CD4-positive, alpha-beta T cell (primary cell): ENCODE measurements at places on chromosomes 7 and 10.

- DNase-seq: no peak
- H3K27me3 ChIP-seq: no peaks in the 10 kb centered on the region
- H3K36me3 ChIP-seq: no peaks in the 10 kb centered on the region
- H3K4me1 ChIP-seq: peaks cover 17% of the 10 kb centered on the region
- H3K27ac ChIP-seq: no peak overlapping the region
Measured at GRCh38 chr10:44935966-44936295, 23.7 kb upstream of the RASSF4 start.

DNA sequence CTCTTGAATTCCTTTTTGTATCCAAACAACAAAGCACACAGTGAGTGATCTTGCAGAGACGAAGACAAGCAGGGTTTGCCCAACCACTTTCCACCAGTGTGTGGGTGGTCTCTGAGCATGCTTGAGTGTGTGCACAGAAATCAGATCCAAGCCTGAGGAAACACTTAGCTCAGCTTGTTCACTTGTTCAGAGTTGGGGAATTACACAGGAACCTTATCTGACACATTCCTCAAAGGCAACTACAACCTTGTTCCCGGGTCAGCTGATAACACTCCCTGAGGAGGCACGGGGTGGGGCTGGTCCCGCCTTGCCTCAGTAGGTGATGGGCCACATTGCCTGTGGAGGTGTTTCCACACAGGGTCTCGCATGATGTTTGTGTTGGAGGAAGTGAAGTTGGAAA lies 216.9 kb downstream of the DYNC1I1 start:
- H3K27me3 ChIP-seq: peaks cover 2% of the 10 kb centered on the region
- DNase-seq: no peak
- no peaks in the 10 kb centered on the region for H3K4me1 ChIP-seq
- H3K36me3 ChIP-seq: no peaks in the 10 kb centered on the region
- H3K27ac ChIP-seq: no peak overlapping the region

- H3K4me3 ChIP-seq: no peak overlapping the region
- H3K27ac ChIP-seq: no peak overlapping the region
- DNase-seq: no peak
- H3K36me3 ChIP-seq: peaks cover 99% of the 10 kb centered on the region
- H3K4me1 ChIP-seq: peaks cover 36% of the 10 kb centered on the region
Measured at GRCh38 chr7:45069444-45070253, 19.1 kb downstream of the NACAD start.

- no peaks in the 10 kb centered on the region for H3K4me1 ChIP-seq
- no peak for DNase-seq
Measured at GRCh38 chr10:33966946-33967345, 632.5 kb upstream of the NRP1 start.
